Activated CD4-positive, alpha-beta T cell treated with anti-CD3 and anti-CD28 coated beads, Interleukin-2, amount 10 ng/mL, durations not matched to agents 7 days and 5 days (primary cell): ENCODE measurements at places on chromosomes 11 and 22. TPM values are rescaled to one million over a fixed set of nuclear protein-coding genes. Genes with fewer than 3 reads are reported as not detected.

The SCUBE2 gene
- 0.35 TPM for total RNA-seq

The ZNF215 gene
- 1.4 TPM for total RNA-seq

- peaks cover 21% of the 10 kb centered on the region for H3K4me1 ChIP-seq
- no peak for DNase-seq
- H3K27me3 ChIP-seq, result no peaks in the 10 kb centered on the region
- H3K36me3 ChIP-seq, result no peaks in the 10 kb centered on the region
- H3K27ac ChIP-seq, result peak overlapping the region; percentile 54
- H3K4me3 ChIP-seq, result peak overlapping the region; percentile 49
Observed at GRCh38 chr11:537622-538430, 499 bp downstream of the LRRC56 start.

The HEPHL1 gene
- not detected for total RNA-seq

The C11orf65 gene
- total RNA-seq, result 1.4 TPM

The NFRKB gene
- 37.4 TPM for total RNA-seq

DNA sequence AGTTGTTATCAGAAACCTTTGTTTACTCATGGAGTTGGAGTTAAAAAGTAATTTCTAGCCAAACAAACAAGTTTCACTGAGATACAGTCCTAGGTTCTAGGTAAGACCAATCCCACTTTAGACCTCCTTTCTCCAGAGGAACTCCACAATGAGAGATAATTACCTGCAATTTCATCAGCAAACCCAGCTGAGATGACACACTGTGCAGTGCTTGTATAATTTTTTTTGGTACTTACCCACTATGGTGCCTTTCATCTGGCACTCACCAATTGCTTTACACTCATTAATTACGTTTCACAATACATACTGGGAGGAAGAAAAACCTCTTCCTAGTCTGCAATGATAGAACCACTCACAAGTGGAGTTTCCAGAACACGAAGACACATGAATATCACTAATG, 1.8 kb upstream of the MUC15 start:
- no peaks in the 10 kb centered on the region for H3K4me1 ChIP-seq
- no peaks in the 10 kb centered on the region for H3K27me3 ChIP-seq
- H3K36me3 ChIP-seq, result no peaks in the 10 kb centered on the region
- no peak overlapping the region for H3K27ac ChIP-seq
- no peak overlapping the region for H3K4me3 ChIP-seq
- no peak for DNase-seq

- H3K4me3 ChIP-seq, result no peak overlapping the region
- H3K4me1 ChIP-seq, result peaks cover 4% of the 10 kb centered on the region
Observed at GRCh38 chr22:50568626-50569025, 5.9 kb upstream of the SYCE3 start.
